Activated CD8-positive, alpha-beta memory T cell treated with anti-CD3 and anti-CD28 coated beads for 1 hour (primary cell): ENCODE measurements at places on chromosomes 11 and 22.

DNA sequence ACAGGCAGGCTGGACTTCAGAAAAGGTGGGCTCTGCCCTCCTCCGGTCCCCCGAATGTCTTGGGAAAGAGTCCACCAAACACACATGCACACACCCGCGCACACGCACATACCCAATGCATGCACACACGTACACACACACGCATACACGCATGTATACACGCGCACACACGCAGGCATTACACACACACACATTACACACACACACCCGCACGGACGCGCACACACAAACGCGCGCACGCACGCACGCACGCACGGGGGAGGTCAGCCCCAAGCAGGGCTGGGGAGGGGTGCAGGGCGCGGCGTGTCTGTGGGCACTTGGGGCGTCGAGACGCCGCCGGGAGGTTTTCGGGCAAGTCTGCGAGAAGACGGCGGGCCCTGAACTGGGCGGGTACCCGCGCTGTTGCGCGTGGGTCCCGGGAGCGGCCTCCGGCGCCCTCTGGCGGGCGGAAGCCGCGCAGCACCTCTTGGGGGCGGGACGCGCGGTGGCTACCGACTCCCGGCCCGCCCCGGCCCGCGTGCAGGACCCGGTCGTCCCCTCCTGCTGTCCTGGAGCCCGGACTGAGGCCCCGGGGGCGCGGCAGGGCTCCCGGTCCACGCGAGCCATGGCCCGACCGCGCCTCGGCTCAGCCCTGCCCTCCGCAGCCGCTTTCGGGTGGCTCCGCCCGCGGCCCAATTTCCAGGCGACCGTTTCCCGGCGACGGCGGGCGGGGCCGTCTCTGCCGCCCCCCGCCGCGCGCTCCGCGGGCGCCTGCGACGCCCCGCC lies 3.6 kb downstream of the SEPTIN5 start:
- DNase-seq, result peak; percentile 71

GRCh38 chr11:127138613-127139012 lies 138.0 kb upstream of the KIRREL3 start:
- no peak for DNase-seq

DNA sequence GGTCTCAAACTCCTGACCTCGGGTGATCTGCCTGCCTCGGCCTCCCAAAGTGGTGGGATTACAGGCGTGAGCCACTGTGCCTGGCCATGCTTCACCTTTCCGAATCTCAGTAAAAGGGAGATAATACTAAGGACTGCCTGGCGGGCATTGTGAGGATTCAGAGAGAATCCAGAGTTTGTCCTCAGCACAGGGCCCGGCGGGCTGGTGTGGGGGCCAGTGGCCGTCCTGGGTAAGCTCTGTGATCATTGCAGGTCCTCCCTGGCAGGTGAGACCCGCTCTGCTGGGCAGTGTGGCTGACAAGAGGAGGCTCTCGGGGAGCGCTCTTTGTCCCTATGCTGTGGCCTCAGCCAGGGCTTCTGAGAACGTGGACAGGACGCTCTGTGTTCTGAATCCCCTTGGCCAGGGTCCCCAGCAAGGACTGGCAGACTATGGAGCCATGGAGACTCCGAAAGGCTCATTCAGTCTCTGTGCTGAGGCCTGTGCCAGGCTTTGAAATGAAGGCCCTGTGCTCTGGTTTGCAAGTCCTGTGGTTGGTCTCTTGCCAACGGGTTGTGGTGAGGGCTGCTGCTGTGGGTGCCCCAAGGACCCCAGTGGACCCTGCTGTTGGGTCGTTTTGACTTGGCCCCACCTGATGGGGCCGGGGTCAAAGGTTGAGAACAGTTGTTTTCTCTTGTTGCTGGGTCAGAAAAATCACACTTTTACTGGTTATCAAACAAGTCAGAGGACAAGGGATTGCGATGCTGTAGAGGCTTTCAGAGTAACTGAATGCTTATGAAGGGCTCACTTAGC lies 2.1 kb downstream of the TPCN2 start:
- no peak for DNase-seq

DNA sequence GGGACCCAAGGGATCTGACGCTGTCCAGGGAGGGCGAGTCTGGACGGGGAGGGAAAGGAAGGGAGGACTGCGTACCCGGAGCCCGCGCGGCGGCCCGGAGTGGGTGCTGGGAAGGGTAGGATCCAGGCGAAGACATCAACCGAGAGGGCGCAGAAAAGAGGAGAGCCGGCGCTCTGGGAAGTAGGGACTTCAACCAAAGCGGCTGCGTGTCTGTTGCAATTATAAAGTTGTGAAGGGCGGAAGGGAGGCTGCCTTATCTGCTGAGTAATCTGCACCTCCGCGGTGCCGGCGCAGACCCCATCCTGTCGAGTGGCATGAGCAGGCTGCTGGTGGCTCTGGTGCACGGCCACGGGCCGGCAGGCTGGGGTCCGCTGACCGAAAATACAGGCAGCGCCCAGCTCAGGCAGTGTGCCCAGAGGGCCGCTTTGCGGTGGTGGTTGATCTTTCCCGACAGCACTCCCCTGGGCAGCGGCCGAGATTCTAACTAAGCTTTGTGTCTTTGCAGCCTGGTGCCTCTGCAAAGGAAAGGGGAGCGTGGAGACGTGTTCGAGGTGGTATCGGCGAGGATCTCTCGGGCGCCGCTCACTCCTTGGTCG lies 978 bp downstream of the C11orf87 start:
- DNase-seq, result no peak

DNA sequence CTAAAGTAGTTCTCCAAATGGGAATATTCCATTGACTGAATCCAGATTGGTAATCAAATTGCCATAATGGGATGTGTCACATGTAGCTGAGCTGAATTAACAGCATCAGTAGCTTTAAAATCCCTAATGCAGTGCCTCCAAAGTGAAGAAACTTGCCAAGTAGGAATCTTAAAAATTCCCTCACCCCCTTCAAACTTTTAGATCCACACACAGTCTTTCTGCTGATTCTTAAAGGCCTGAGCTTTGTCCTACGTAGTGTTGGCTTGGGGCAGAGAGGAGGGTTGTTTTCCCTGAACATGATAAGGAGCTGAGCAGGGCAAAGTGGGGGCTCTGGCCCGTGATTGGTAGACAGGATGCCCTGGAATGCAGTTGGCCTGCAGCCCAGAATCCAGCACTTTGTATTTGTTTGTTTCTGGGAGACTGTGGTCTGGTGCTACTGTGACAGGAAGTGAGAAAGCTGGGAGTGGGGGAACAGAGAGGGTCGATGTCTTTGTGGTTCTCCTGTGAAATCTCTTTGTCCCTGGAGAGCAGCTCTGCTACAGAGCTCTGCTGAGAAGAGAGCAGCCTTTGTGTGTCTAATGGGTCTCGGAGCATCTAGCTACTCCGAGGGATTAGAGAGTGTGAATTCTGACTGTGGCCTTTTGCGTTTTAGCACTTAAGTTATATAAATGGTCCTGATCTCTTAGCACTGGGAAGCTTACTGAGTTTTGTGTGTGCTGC lies 16.9 kb downstream of the CTNND1 start:
- DNase-seq, result no peak

- DNase-seq, result no peak
These were observed 3.4 kb upstream of the UCP3 start for GRCh38 chr11:74012074-74012809.

- DNase-seq, result no peak
These were observed 19.0 kb downstream of the KCNQ1 start for GRCh38 chr11:2463766-2464277.

GRCh38 chr11:130798801-130799200 lies 117.5 kb downstream of the SNX19 start:
- DNase-seq, result no peak

- no peak for DNase-seq
These were observed 97.0 kb downstream of the RDX start for GRCh38 chr11:110199184-110199981.

- DNase-seq, result no peak
These were observed 77.9 kb downstream of the KCNQ1OT1 start for GRCh38 chr11:2621894-2622293.

GRCh38 chr22:47795477-47796127 lies 1033.2 kb downstream of the TBC1D22A start:
- DNase-seq, result no peak

DNA sequence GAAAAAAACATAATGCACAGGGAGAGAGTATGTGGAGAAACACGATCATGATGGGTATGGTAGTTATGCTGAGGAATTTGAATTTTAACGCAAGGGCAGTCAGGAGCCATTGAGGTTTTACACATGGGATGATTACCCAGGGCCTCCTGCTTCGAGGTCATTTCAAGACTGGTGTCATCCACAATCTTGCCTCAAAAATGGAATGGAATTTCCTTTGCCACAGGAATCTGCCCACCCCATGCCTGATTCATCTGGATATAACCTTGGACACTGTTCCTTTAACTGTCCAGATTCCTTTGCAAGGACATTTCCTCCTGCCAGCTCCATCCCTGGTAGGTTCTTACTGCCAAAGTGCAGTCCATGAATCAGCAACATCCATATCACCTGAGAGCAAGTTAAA lies 655.9 kb upstream of the TENM4 start:
- DNase-seq, result no peak

GRCh38 chr11:114801773-114802172 lies 123.4 kb downstream of the NXPE2 start:
- no peak for DNase-seq

DNA sequence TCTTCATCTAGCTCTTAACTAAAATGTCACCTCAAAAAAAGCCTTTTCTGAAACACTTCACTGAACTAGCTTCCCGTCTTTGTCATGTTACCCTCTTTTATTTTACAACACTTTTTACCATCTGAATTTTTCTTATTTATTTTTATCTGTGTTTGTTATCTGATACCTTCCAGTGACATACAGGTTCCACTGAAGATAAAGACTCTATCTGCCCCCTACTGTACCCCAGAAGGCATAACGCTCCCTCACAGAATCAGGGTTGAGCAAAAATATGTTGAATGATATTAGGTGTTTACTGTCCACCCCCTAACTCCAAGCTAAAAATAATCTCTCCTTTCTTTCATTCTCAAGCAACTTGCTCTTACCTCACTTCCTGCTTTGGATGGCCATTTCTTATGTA lies 654.2 kb downstream of the NELL1 start:
- DNase-seq, result no peak

DNA sequence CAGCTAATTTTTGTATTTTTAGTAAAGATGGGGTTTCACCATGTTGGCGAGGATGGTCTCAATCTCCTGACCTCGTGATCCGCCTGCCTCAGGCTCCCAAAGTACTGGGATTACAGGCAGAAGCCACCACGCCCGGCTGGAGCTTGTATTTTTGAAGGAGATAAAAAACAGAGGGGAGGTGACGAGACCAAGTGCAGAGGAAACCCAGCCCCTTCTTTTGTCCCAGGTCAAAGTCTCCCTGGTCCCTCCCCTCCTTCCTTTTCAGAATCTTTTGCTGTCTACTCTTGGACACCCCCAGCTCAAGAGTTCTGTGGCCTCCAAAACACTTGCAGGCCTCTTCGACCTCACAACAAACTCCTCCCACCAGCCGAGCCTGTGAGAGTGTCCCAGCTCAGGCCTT lies 12.2 kb upstream of the TMEM184B start:
- DNase-seq, result no peak

GRCh38 chr11:67616431-67617242 lies 9.9 kb downstream of the NDUFV1 start:
- DNase-seq, result no peak

DNA sequence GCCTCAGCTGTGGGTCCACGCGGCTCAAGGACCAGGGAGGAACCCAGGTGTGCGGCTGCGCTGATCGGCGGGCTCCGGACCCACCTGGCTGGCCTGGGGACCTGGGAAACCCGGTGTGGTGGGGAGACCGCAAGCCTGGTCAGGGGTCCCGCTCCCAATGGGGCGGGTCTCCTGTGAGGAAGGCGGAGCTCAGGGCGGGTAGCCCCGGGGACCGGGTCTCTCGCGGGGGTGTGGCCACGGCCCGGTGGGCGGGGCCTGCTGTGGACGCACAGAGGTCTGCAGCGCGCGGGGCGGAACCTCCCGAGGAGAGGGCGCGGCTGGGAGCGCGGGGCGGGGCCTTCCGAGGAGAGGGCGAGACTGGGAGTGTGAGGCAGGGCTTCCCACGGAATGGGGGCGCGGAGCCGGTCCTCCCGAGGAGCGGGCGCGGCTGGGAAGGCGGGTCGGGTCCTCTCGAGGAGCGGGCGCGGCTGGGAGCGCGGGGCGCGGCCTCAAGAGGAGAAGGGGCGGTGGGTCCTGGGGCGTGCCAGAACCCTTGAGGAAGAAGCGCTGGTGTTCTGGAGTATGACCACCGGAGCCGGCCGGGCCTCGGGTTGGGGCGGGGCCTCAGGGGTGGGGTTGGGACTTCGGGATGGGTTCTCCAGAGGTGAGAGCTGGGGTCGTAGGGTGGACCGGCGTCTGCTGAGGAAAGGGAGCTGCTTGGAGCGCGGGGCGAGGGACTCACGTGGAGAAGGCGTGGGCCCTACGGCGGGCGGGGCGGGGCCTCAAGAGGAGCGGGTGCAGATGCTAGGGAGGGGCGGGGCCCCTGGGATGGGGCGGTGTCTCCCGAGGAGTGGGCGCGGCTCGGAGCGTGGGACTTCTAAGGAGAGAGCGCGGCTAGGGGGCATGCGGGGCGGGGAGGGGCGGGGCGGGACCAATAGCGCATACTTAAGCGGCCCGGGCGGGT lies 20.8 kb downstream of the DGCR6L start:
- peak; percentile 80 for DNase-seq

- no peak for DNase-seq
These were observed 113.9 kb downstream of the RPS6KA4 start for GRCh38 chr11:64472593-64473455.

GRCh38 chr11:36212564-36213392 lies 76.4 kb downstream of the COMMD9 start:
- no peak for DNase-seq

GRCh38 chr22:37412495-37413250 lies 14.6 kb downstream of the ELFN2 start:
- DNase-seq, result no peak

DNA sequence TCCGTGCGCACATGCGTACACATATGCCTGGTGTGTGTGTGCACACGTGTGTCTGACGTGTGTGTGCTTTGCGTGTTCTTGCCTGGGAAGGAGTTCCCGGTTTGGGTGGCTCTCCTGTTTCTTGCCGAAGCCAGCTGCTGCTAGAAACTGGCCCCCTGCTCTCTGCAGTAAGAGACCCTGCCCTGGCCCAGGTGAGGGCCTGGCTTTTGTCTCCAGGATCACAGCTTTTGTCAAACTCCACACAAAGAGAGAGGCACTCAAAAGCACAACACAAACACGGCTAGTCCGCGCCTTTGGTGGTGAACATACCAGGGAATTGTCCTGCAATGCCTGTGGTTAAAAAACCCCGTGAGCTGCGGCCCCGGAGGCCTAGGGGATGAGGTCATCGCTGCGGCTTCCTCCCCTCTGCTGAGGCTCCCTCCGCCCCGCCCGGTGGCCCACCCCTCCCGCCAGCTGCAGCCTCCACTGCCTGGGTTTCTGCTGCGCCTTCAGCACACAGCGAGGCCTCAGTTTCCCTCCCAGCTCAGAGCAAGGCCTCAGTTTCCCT lies 88.9 kb downstream of the KCNQ1 start:
- DNase-seq, result no peak

DNA sequence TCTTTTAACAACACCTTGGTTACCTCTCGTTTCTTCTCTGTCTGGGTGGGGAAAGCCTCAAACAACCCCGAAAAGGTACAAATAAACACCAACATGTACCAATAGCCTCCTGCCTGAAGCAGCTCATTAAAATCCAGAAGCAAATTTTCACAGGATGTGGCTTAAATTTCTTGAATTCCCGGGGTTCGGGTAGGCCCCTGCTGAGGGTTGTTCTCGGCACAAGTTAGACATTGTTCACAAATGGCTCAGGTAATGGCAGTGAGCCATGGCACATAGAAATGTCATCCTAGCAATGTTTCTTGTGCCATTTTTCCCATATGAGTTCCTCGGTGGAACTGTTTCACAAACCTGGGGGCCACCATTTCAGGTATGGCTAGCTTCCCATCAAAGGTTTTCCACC lies 19.7 kb upstream of the GLYATL1 start:
- DNase-seq, result no peak
